ENCODE measurements at places on chromosomes 16 and 17.

GRCh38 chr16:83046664-83047063 lies 419.9 kb downstream of the CDH13 start:
- no peak for DNase-seq

DNA sequence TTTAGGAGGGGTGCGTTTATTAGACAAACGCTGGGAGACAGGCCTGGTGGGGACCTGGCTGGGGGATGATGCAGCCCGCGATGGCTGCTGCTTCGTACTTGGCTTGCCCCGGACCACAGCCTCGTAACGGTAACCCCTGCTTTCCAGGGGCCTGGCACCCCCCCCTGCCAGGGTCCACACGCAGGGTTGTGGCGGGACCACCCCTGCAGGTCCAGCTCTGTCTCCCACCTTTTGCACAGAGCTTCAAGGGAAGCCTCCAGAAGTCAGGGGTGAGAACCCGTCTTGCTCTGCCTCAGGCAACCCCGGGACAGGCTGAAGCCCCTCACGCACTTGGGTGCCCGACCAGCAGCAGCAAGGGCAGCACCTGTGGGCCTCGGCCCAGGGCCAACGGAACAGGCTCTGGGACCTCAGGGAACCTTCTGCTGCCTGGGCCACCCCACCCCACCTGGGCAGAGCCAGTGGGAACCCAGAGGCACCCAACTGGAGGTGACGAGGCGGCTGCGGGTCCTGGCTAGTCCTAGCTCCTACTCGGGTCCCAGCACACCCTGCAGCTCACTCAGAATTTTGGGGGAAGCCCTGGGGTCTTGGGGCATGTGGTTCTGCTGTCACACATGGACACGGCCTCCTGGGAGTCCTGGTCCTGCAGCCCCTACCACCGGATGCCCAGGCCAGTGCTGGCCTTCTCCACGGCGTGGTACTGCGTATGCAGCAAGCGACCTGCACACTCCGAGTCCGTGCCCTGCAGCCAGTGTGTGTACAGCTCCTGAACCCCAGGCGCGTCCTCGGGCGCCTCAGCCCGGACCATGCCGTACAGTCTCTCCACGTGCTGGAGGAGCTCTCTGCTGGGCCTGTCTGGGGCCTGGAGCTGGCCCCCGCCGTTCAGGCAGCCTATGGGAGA lies 3.1 kb downstream of the HAGHL start:
- DNase-seq, result no peak

GRCh38 chr16:50553182-50553710 lies 5.0 kb downstream of the NKD1 start:
- DNase-seq, result no peak

DNA sequence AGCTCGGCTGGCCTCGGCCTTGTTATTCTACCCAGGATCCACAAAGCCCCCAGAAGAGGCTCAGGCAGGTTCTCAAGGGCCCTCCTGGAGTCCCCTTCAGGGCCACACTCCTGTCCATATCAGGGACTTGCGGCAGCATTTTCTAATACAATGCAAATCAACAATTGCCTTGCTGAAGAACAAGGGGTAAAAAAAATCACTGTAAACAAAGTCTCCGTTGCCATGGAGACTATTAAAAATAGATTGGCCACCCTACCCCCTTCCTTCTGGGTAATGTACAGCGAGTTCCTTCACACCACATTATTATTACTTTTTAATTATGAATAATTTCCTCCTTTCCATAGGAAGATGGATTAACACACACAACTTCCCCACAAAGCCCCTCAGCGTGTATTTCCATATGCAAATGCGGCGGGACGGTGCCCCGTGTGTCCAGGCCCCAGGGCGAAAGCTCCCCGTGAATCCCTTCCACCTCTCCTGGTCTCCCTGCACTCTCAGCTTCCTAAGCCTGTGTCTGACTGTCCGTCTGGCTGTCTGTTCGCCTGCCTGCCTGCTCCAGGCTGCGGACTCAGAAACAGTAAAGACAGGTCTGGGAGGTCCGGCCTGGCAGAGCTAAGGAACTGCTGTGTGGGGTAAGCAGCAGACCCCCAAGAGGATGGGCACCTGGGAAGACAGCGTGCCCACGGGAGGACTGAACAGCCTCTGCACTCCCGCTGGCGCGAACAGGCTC lies 196.6 kb downstream of the RBFOX3 start:
- no peak for DNase-seq

DNA sequence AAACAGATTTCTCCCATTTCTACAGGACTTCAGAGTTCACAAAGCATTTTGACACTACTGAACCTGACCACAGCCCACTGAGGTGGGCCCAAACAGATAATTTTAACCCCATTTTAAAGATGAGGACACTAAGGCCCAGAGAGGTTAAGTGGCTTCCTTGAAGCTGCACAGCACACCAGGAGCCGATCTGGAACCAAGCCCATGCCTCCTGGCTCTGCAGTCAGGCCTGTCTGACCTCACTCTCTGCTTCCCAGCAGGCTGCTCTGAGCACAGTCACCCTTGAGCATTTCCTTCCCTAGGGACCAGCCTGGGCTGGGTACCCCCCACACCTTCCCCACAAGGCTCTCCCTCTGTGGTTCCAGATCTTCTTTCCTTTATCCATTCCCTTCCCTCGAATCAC lies 252.2 kb downstream of the ENGASE start:
- DNase-seq, result no peak

DNA sequence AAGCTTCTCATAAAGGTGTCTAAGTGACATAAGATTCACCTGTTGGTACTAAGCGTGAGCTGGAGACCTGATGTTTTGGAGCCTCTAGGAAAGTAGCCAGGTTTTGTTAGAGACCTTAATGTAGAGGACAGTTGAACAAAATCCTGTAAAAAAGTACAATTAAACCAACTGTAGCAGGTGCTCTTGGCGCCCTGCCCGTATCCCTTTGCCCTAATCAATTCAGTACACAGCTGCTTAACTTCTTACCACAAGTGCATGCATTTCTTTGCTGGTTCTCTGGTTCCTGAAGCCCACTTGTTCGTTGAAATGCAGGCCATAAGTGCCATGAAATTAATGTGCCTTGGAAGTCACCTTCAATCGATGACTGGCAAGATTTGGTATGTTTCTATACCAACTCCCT lies 24.4 kb downstream of the GLP2R start:
- no peak for DNase-seq

GRCh38 chr17:21679256-21680146 lies 12.8 kb upstream of the KCNJ18 start:
- no peak for DNase-seq

DNA sequence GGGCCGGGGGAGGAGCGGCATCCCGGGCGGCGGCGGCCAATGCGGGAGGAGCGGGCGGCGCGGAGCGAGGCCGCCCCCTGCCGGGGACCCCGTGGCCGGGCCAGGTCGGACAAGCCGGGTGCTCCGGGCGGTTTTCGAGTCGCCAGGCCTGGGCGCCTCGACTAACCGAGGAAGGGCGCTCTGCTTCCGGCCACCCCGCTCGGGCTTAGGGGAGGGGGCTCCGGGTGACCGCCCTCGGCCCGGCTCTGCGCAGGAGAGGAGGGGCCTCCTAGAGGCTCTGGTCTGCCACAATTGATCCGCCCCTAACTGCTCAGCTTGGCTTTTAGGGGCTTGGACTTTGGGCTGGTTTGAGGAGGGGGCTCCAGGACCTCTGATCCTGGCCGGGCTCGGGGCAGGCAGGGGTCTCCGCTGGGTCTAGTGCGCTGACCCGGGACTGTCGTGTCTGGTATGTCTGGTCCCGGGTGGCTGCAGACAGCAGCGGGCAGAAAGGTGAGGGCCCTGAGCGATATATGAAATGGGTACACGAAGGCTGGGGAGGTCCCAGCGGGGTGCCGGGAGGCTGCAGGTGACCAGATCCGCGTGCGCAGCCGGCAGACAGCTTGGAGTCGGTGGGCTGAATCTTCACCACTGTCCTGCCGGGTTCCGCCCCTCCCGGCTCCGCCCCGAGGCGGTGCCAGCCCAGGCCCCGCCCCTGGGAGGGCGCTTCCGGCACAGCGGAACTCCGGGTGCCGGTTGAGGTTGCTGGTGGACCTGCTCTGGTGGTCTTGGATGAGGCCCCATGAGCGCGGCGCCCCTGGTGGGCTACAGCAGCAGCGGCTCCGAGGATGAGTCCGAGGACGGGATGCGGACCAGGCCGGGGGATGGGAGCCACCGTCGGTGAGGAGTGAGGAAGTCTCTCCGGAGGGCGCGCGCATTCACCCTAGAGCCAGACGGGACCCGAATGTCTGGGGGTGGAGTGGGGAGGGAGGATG lies at the start of gene USB1:
TSS of gene USB1 (plus strand) at position 702 of the 971 bp plus-strand sequence. CDS start at position 779, 77 bp downstream.
- peak; percentile 96 for DNase-seq

GRCh38 chr16:3797473-3797872 lies 80.1 kb upstream of the TRAP1 start:
- DNase-seq, result no peak

DNA sequence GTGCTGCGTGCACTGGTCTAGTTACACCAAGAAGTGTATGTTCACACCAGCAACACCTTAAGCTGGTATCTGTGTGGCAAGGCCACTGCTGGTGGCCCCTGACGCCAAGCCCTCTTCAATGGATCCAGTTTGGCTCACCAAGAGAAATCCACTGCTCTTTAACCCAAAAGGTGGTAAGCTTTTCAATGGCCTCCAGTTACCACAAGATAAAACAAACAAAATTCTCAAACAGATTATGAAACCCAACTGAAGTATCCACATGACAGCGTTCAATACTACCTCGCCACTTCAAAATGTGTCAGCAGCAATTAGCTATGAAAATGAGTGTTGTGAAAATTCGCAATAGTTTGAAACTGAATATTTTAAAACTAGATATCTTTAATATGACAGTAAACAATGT lies 96.5 kb upstream of the AKTIP start:
- no peak for DNase-seq

DNA sequence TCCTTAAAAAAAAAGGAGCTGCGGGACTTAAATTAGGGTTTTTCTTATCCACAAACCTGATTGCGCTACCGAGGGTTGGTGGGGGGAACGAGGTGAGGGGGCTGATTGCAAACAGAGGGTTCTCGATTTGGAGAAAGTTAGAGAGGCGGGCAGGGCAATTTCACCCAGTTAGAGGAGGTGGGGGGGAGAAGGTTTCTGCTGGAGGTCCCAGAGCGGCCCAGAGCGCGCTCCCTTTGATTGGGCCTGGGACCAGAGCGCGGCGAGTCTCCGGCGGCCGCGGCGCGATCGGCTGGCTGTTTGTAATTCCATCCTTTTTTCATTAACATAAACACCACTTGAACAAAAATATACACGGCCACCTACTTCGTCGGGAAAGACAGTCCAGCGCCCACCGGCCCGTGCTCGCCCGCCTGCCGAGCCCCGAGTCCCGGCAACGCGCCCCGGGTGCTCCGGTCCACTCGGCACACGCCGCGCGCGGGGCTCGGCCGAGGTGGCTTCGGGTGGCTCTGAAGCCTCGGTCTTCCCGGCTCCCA lies 13.3 kb upstream of the FOXF1 start:
- DNase-seq, result no peak

DNA sequence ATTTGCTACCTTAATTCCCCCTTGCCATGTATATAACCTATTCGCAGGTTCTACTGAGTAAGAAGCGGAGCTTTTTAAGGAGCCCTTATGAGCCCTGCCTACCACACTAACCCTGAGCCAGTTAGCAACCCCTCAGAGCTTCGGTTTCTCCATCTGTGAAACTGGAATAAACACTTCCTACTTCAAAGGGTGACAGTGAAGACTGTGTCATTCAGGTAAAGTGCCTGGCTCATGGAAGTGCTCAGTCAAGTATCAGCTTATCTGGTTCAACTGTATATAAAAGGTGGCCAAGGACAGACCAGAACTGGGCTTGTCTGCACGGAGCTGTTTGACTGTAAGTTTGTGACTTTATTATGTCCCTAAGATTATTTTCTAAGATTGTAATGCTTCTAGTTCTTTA lies 31.0 kb downstream of the TXNDC11 start:
- DNase-seq, result no peak

DNA sequence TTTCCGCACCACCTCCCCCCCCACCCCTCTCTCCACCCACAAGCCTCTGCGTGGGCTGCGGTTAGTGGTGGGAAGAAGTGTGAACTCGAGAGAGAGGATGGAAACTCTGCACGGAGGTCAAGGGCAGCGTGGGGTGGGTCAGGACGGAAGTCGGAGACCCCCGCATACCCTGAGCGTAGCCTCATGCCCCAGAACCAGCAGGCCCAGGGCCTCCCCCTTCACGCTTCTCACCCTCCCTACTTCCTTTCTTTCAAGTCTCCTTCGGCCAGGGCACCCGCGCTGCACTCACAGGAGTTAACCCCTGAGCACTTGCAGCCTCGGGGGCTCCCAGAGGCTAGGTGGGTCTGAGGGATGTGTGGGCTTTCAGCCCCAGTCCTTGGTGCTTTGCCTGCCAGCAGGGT lies 9.2 kb downstream of the TBKBP1 start:
- no peak for DNase-seq

- DNase-seq, result no peak
These were observed 92.3 kb downstream of the SPAG9 start for GRCh38 chr17:51028176-51028863.
